ENCODE measurements at places on chromosomes 12 and 14.

DNA sequence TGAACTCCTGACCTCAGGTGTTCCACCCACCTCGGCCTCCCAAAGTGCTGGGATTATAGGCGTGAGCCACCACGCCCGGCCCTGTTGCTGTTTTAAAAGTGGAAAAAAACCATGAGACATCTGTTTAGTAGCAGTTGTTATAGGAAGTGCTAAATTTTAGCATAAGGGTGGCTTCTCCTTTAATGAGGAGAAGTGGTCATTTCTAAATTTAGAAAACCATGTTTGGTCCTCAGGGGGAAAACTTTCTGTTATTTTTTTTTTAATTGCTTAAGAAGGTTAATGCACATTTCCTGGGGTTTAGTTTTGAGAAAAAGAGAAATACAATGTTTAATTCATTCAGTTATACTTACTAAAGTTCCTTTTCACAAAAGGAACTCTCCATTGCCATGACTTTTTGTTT is 102.1 kb downstream of the MYRFL start:
- no peak for DNase-seq

DNA sequence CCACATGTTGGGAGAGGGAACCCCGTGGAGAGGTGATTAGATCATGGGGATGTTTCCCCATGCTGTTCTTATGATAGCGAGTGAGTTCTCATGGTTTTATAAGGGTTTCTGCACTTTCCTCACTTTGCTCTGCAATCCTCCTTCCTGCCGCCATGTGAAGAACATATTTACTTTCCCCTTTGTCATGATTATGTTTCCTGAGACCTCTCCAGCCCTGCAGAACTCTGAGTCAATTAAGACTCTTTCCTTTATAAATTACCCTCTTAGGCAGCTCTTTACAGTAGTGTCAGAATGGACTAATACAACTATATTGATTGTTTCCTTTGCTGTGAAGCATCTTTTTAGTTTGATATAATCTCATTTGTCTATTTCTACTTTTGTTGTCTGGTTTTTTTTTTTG is 13.1 kb upstream of the RASSF9 start:
- no peak for DNase-seq

- DNase-seq, result no peak
Measured at GRCh38 chr12:99026332-99027054, 381.4 kb downstream of the APAF1 start.

GRCh38 chr12:127223731-127224130 is 1043.2 kb upstream of the TMEM132C start:
- DNase-seq, result no peak

- no peak for DNase-seq
Measured at GRCh38 chr12:113196990-113197389, 11.5 kb downstream of the RITA1 start.
